ENCODE measurements at places on chromosomes 16 and 17. TPM values are rescaled to one million over a fixed set of nuclear protein-coding genes. Genes with fewer than 3 reads are reported as not detected.

Gene KCTD5
- 18.6 TPM for total RNA-seq

Gene DYNLRB2
- 1.3 TPM for total RNA-seq

Gene CD300LB
- total RNA-seq: 0.49 TPM

Gene TEX14
- 0.32 TPM for total RNA-seq

Gene MLST8
- 31.2 TPM for total RNA-seq

Measured in mucosa of gallbladder (tissue), 1 donor.